ENCODE measurements at places on chromosomes 12 and 14. TPM values are rescaled to one million over a fixed set of nuclear protein-coding genes. Genes with fewer than 3 reads are reported as not detected.

Gene ARHGEF25
- total RNA-seq: 32.5 TPM

Gene SOAT2
- not detected for total RNA-seq

Gene GPR162
- 23.2 TPM for total RNA-seq

Gene TAS2R46
- total RNA-seq: 2.2 TPM

Gene CLMN
- total RNA-seq: 12.2 TPM

Gene TSPAN19
- not detected for total RNA-seq

Gene CELA1
- total RNA-seq: not detected

Gene TAS2R43
- total RNA-seq: 2.3 TPM

Gene DNAI7
- total RNA-seq: not detected

Gene TAS2R31
- 5.2 TPM for total RNA-seq

Gene KIF5A
- total RNA-seq: 2.1 TPM

Gene NEDD1
- total RNA-seq: 42.7 TPM

Gene HOXC10
- total RNA-seq: 27.8 TPM

Gene SRGAP1
- 9.7 TPM for total RNA-seq

Gene SERPINA12
- not detected for total RNA-seq

Gene TSPAN11
- total RNA-seq: 20.9 TPM

Gene RAD51AP1
- 62.5 TPM for total RNA-seq

Gene COCH
- total RNA-seq: 87.6 TPM

Gene NANOG
- not detected for total RNA-seq

Gene SLC7A7
- total RNA-seq: 1.9 TPM

Gene PLEK2
- total RNA-seq: 3.7 TPM

Gene RNASE3
- not detected for total RNA-seq

Gene MGP
- not detected for total RNA-seq

Gene CFAP251
- 5.5 TPM for total RNA-seq

Gene CLEC1A
- total RNA-seq: not detected

Gene DAAM1
- total RNA-seq: 10.8 TPM

Gene GDF3
- total RNA-seq: not detected

Gene TMEM132C
- total RNA-seq: not detected

Gene COX8C
- not detected for total RNA-seq

Gene PTPN6
- 2.3 TPM for total RNA-seq

Gene NOXRED1
- 1.0 TPM for total RNA-seq

Gene ACTR6
- total RNA-seq: 36.0 TPM

Gene CBLN3
- 0.80 TPM for total RNA-seq

Gene BIN2
- not detected for total RNA-seq

Gene BEST3
- total RNA-seq: 0.50 TPM

Gene TAS2R20
- total RNA-seq: 2.7 TPM

Gene ITGB7
- total RNA-seq: not detected

Gene OVCH1
- not detected for total RNA-seq

Gene MIP
- not detected for total RNA-seq

Gene CLEC4D
- total RNA-seq: not detected

Gene BCL11B
- 81.3 TPM for total RNA-seq

Gene HNRNPA1
- 1,763 TPM for total RNA-seq

Gene TEX52
- total RNA-seq: not detected

Gene GYS2
- total RNA-seq: not detected
